ENCODE measurements at places on chromosomes 7 and 10. TPM values are rescaled to one million over a fixed set of nuclear protein-coding genes. Genes with fewer than 3 reads are reported as not detected.

- no peak for DNase-seq
Observed at GRCh38 chr10:78231327-78231726, 197.7 kb downstream of the RPS24 start.

FEZF1 gene
- not detected for total RNA-seq

GRCh38 chr10:70782086-70782745 is 3.0 kb downstream of the TBATA start:
- DNase-seq: no peak

DNA sequence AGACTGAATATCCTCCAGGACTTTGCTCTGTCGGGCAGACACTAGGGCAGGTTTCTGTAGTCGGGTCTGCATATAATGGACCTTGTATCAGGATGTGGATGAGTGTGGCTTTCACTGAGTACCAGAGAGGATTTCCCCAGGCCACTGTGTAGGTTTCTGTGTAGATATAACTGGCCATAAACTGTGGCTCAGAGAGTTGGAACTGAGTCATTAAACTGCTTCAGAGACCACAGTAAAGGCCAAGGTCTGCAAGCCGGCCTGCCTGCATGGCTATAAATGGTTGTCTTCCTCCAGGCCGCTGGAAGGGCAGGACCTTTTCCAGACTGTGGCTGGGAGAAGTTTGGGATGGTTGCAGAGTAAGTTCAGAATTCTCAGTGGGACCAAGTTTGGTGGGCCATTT is 16.9 kb downstream of the ZNF92 start:
- DNase-seq: no peak

DNA sequence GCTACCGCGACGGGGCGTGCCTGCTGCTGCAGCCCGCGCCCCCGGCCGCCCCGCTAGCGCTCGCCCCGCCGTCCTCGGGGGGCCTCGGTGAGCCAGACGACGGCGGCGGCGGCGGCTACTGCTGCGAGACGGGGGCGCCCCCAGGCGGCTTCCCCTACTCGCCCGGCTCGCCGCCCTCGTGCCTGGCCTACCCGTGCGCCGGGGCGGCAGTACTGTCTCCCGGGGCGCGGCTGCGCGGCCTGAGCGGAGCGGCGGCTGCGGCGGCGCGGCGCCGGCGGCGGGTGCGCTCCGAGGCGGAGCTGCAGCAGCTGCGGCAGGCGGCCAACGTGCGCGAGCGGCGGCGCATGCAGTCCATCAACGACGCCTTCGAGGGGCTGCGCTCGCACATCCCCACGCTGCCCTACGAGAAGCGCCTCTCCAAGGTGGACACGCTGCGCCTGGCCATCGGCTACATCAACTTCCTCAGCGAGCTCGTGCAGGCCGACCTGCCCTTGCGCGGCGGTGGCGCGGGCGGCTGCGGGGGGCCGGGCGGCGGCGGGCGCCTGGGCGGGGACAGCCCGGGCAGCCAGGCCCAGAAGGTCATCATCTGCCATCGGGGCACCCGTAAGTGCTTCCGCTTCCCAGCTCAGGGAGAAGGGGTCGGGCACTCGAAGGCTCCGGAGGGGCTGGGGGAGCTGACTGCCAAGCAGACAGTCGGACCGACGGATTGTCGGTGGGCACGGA is 761 bp downstream of the PTF1A start:
- DNase-seq: no peak

- DNase-seq: no peak
Observed at GRCh38 chr7:90708841-90709317, 112.8 kb downstream of the CDK14 start.

GOLGA7B gene
- total RNA-seq: 0.80 TPM

TSPAN14 gene
- total RNA-seq: 39.6 TPM

CACNA2D1 gene
- total RNA-seq: not detected

GRCh38 chr7:158050978-158051651 is 536.5 kb downstream of the PTPRN2 start:
- DNase-seq: no peak

SNX10 gene
- 31.6 TPM for total RNA-seq

DIP2C gene
- total RNA-seq: 0.22 TPM

RBM20 gene
- 0.45 TPM for total RNA-seq

GRM8 gene
- total RNA-seq: not detected

NXPH1 gene
- total RNA-seq: not detected

ITGA8 gene
- not detected for total RNA-seq

TWIST1 gene
- total RNA-seq: not detected

DNA sequence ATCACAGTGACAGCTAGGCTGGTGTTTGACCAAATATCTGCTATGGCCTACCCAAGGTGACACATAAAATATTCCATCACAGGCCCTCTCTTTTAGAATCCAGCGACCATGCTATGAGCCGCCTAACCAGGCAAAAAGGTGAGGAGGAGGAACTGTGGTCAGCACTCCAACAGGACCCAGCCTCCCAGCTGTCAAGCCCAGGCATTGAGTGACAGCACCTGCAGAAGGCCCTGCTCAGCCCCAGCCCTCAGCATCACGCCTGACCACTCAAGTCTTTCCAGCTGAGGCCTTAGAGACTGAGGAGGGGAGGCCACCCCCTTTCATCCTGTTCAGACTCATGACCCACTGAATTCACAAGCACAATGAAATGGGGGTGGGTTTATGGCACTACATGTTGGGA is 43.0 kb downstream of the CXCL12 start:
- DNase-seq: no peak

Data from activated naive CD8-positive, alpha-beta T cell treated with anti-CD3 and anti-CD28 coated beads for 36 hours (primary cell).